ENCODE measurements at places on chromosomes 6 and 20.

- no peak for DNase-seq
Observed at GRCh38 chr6:111250791-111251354, 163.6 kb downstream of the SLC16A10 start.

DNA sequence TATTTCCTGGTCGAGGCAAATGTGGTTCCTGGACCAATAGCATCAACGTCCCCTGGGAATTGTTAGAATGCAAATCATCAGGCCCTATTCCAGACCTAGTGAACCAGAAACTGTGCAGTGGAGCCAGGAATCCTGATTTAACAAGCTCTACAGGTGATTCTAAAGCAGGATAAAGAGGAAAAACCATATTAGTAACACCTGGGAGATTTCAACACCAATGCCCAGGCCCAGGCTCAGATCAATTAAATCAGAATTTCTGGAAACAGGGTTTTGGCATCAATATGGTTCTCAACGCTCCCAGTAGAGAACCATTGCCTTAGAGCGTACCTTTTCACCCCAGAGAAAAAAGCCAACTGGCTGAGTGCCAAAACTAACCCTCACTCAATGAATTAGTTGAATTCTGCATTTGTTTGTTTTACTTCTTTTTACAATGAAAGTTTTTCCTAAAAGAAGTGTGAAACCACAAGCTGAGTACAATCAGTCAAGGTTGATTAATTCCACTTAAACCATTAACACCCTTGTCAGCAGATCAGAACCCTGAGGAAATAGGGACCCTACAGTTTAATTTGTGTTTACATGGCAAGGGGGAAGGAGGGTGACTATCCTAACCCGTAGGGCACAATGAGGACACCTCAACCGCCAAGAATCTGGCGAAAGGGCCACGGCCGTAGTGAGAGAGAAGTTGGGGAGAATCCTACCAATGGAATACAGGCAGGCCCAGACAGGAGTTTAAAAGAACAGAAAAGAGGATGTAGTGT lies 34.9 kb upstream of the LOC128125822 start:
- no peak for DNase-seq

DNA sequence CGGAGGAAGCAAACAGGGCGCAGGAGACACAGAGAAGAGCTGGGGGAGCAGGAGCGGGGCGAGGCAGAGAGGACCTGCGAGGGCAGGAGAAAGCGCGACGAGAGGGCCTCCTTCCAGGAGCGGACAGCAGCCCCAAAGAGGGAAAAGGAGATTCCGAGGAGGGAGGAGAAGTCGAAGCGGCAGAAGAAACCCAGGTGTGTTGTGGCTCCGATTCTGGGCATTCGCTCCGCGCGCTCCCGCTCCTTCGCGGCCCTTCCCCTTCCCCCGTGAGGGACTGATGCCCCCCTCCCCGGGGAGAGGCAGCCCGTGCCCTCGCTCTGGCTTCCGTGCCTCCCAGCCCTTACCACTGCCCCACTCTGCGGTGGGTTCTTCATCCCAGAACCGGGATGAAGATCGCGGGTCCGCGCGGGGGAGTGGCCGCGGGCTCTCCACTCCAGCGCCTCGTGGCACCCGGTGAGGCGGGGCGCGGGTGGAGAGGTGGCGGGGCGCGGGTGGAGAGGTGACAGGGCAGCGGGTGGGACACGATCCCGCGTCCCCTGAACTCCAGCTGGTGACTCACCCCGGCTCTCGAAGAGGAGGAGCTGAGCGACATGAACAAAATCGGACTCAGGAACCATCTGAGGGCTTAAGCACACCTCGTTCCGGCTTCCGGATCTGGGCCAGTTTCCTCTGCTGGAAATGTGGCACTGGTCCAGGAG lies 22.4 kb downstream of the TMC2 start:
- no peak for DNase-seq

DNA sequence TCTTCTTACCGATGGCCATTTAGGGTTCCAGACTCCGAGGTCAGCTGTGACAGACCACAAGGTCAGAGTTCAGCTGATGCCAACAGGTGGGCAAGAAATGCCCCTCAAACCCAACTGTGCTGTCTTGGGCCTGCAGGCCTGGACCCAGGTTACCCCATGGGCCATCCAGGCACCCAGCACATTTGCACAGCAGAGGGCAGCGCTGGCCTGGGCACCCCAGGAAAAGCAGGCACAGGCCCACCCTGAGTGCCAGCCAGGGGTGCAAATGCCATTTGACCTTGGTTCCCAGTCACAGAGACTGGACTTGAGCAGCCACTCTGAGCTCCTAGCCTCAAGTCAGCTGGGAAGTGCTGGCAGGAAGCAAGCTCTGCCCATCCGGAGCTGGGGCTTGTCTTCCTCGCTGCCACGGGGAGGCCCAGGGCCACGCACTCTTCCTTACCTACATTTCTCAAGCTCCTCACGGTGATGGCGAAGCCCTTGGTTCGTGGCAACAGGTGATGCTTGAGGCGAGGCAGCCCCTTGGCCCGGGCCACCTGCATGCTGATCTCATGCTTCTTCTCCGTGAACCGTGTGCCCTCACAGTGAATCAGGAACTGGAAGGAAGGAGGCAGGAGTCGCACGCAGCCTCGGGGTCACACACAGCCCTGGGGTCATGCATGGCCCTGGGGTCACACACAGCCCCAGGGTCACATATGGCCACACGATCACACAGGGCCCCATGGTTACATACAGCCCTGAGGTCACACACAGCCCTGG lies 120.8 kb downstream of the AGPAT4 start:
- DNase-seq = no peak

DNA sequence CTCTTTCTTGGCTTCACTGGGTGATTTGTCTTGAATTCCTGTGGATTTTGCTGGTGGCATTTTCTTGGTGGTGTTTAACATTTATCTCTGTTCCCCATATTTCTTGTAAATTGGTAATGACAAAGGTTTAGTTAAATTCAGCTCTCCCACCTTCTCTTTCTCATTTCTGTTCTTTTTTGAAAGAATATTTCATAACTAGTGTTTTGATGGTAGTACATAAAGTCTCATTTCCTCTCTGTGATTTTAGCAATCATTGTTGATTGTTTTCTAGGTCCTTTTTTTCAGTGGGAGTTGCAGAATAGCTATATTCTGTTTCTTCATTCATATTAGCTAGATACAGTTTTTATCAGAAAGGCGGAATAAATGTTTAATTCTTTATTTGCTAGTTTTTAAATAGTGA lies 73.1 kb downstream of the QKI start:
- no peak for DNase-seq

- DNase-seq = no peak
Observed at GRCh38 chr6:6716998-6717763, 128.7 kb downstream of the LY86 start.

DNA sequence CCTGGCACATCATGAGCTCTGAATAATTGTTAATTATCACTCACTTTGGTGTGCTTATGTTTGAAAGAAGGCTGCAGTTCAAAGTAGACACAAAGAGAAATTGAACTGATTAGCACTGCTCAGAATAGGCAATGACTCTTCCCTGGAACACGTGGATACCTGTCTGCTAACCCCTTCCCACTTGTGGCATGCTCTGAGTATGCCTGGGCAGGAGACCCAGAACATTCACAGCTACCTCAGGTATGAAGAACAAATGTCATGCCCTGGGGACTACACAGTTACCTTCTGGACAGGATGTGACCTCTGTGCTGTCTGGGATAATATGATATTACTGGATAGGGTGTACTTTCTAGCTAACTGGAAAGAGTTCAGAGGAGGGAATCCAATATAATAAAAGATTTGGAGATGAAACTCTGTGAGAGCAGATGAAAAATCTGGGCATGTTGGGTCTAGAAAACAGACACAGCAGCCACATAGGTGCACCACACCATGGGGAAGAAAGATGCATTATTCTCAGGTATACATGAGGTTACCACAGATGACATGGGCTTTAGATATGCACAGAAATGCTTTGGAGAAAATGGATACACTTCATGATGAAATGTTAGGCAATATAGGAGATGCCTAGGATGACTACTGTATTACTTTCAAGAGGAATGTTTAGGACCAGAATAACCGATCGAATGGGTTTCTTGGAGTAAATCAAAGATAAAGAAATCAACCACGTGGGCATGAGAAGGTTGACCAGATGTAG lies 324.2 kb upstream of the PREP start:
- no peak for DNase-seq

GRCh38 chr6:160055813-160056212 lies 65.8 kb upstream of the SLC22A1 start:
- DNase-seq = no peak

DNA sequence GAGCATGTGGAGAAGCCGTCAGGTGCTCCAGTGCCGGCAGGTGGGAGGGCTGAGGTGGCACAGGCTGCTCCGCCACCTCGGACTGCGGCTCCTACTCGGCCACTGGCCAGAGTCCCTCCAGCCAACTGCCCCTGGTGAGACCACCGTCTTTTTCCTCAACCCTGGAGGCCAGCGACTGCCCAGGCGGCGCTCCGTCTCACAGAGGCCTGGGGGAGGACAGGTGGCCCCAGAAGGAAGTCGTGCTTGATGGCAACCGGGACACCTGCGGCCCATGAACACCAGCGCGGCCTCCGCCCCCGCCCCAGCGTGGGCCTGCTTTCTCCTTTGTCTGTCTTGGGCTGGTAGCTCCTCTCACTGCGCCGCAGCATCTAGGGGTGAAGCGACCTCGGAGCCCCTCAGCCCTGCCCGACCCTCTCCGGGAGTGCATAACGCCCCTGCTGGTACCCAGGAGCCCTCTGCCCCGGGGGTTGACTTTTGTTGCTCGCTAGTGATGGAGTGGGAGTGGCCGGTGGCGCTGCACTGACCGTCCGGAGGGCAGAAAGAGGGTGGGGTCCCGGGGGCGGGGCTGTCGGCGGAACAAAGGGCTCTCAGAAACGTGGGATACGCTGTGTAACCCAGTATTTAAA lies 706 bp upstream of the TUBB2B start:
- no peak for DNase-seq

- no peak for DNase-seq
Observed at GRCh38 chr6:69456086-69456485, 340.7 kb downstream of the LMBRD1 start.

DNA sequence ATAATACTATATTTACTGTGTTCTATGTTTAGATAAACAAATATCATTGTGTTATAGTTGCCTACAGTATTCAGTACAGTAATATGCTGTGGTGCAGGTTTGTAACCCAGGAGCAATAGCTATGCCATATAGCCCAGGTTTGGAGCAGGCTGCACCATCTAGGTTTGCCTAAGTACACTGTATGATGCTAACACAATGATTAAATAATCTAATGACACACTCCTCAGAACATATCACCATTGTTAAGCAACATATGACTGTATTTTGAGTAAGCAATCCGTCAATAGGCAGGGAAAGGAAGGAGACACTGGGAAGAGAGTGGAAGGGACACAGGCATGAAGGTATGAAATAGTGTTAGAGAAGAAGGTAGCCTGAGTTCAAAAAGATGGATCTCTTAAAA lies 369.9 kb downstream of the PKHD1 start:
- DNase-seq = no peak

DNA sequence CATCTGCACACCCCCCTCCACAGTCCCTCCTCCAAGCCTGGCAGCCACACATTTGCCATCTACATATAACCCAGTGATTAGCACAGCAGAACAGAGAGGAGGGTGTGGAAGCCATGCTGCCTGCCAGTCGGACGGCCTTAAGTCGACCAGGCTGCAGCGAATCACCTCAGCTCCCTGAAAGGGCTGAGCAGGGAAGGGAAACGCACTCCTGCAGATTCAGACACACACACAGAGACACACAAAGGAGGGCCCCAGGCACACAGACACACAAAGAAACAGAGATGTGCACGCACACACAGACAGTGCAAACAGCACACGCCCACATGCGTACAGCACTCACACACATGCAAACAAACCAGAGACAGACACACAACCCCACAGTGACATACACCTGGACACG lies 11.2 kb upstream of the SIRPA start:
- no peak for DNase-seq

- DNase-seq = no peak
Observed at GRCh38 chr20:35572838-35573237, 31.0 kb downstream of the ERGIC3 start.

DNA sequence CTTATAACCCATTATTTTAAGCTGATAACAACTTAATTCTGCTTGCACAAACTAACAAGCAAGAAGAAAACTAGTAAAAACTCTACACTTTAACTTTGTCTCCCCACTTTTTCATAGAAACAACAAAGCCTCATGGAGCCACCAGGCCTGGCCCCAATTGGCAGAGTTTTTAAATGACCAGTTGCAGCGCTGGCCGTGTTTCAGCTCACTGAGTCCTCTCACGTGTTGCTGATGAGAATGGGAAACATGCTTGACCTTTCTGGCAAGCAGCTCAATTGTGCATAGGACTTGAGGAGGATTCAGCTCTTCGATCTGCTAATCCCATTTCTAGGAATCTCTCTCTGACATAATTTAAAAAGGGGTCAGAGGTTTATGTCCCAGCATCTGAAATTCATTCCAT lies 24.5 kb upstream of the GRM4 start:
- no peak for DNase-seq

GRCh38 chr6:106894978-106895702 lies 79.4 kb downstream of the CD24 start:
- no peak for DNase-seq

GRCh38 chr6:26607434-26608230 lies 10.9 kb downstream of the ABT1 start:
- DNase-seq = no peak

- no peak for DNase-seq
Observed at GRCh38 chr6:54621285-54621684, 225.3 kb upstream of the FAM83B start.

- DNase-seq = no peak
Observed at GRCh38 chr6:160996131-160996601, 4.6 kb downstream of the MAP3K4 start.

GRCh38 chr20:63577317-63577894 lies 3.4 kb upstream of the HELZ2 start:
- no peak for DNase-seq

DNA sequence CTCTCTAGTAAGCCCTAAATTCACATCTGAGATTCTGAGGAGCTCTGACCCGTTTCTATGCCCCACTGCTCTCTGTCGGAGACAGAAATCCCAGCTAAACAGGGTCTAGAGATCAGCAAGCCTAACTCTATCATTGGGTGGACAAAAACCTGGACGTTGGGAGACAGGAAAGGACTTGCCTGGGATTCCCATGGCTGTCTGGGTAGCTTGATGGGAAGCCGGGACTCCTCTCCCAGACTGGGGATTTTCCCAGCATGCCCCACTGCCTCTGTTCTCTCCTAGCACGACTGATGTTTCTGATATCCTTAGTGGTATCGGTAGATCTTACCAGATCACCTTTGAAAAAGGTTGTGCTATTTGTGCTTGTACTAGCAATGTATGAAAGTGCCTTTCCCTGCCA lies 22.9 kb downstream of the DUSP22 start:
- no peak for DNase-seq

GRCh38 chr20:48708116-48708515 lies 119.7 kb downstream of the PREX1 start:
- DNase-seq = no peak

GRCh38 chr20:25534845-25535244 lies 50.5 kb downstream of the NINL start:
- DNase-seq = no peak

Data from stimulated activated CD4-positive, alpha-beta T cell treated with anti-CD3 and anti-CD28 coated beads, Interleukin-15, amount 100 ng/mL, for 1 hour (primary cell).